NK-92 treated with Interleukin-12 subunit alpha and Interleukin-12 subunit beta, amount 100 ng/mL, for 24 hours (cell line): ENCODE measurements at places on chromosomes 6 and 20.

DNA sequence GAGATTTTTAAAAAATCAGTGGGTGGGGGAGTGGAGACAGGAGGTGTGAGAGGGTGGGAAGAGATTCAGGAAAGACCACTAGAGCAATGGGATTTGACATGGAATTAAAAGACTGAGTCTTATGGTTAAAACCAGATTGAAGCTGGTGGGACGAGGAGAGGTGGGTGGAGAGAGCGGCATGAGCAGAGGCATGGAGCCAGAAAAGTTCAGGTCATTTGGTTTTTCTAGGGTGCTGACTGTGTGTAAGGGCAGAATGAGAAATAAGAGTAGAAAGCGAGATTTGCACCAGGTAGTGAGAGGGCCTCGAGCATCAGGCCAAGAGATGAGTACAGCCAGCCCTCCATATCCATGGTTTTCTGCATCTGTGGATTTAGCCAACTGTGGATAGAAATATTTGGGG, 121.3 kb downstream of the TCP11 start:
- DNase-seq, result no peak

DNA sequence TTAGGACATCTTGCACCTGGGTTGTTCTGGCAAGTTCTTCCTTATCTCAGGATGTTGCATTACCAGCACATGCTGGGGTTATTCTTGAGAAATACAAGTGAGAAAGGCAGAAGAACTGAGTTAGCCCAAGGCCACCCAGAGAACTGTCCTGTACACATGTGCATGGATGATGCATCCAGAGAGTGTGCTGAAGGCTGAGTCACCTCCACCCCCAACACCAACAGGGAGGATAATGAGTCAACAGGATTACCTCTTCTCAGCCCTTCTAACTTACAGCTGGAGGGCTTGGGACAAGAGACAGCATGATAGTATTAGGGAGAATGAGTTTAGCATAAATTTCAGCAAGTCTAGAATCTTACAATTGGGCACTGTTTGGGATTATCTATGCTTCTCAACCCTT, 8.5 kb downstream of the SCGN start:
- DNase-seq, result no peak

GRCh38 chr20:4781211-4781610, 59.5 kb downstream of the PRND start:
- DNase-seq, result no peak

DNA sequence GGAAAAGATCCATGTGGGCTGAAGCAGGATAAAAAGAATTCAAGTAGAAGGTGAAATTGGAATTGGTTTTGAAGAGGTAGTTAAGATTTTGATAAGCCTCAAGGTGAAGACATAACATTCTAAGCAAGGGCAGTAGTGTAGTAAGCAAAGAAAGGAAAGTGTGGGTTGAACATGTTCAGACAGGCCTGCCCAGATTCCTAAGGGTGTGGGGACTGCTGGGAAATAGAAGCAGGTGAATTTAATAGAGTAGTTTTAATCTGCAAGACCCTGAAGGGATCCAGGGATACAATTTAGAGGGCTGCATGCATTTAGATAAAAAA, 19.1 kb downstream of the TAB2 start:
- no peak for DNase-seq

DNA sequence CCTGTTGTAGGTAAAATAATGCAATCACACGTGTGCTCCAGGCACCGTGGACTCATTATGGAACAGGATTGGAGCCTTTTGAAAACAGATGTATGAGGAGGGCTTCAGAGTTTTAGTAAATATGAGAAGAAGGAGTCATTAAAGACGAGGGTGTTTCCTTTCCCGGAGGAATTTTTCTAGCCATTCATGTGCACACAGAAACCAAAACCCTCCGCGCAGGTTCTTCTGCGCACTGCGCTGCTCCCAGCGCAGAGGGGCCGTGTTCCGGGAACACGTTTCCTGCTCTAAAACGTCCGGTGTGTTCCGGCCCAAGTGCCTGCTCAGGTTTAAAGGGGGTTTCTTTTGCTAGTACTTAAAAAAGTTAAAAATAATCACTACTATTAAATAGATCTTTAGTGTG, 11.6 kb downstream of the GPR31 start:
- DNase-seq, result no peak

GRCh38 chr6:134324141-134324540, 6.2 kb upstream of the SGK1 start:
- DNase-seq, result no peak

DNA sequence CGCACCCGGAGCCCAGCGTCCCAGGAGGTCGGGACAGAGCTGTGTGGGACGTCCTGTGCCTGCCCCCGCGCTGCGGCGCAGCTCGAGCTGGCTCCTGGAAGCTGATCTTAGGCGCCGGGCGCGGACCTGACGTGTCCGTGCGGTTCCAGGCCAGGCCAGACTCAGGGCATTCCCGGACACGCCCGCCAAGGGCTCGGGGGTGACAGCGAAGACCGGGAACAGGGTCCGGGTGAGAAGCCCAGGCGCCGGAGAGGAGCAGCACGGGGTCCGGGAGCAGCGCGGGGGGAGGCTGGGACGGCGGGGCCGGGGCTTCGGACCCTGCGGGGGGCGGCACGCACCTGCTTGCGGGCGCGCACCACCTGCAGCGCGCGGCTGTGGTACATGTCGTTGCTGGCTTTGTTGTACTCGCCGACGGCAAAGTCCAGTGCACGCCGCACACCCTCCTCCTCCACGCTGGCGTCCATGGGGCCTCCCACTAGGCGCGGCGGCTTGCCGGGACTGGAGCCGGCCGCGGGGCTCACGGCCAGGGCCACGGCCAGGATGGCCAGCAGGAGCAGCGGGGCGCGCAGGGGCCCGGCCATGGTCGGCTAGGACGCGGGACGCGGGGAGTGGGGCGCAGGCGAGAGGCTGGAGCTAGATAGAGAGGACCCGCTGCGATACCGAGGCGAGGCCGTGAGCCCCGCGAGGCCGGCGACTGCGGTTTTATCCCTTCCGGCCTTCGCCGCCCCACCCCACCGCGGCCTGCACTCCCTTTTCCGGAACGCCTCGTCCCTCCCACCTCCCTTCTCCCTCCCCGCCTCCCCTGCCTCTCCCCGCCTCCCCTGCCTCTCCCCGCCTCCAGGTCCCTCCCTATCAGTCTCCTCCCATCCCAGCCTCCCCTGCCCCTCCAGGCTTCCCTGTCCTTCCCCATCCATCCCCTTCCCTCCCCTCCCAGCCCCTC, at the start of gene CST3:
TSS of gene CST3 (minus strand) at position 674 of the 940 bp plus-strand sequence. CDS start at position 581, 93 bp downstream.
- no peak for DNase-seq

DNA sequence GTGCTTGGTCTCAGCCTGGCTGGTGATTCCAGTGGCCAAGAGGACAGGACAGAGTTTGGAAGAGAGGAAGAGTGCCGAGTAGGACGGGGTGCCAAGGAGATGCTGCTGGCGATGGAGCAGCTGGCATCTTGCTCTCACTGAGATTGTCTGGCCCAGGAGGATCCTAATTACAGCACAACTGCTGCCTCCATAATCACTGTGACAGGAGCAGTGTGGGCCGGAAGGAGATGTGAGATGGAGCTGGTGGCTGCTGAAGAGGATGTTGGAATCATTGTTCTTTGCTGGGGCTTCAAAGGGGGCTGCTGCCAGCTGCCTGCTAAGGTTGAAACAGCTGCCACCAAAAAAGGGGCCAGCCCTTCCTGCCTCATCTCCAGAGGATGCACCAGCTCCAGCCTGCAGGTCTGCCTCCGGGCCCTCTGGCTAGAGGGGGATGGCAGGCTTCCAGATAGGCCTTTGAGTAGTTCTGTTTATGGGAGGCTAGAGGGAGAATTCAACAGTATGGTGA, 214.4 kb downstream of the RNF144B start:
- DNase-seq, result no peak

GRCh38 chr6:120395330-120395729, 939.0 kb downstream of the TBC1D32 start:
- no peak for DNase-seq

DNA sequence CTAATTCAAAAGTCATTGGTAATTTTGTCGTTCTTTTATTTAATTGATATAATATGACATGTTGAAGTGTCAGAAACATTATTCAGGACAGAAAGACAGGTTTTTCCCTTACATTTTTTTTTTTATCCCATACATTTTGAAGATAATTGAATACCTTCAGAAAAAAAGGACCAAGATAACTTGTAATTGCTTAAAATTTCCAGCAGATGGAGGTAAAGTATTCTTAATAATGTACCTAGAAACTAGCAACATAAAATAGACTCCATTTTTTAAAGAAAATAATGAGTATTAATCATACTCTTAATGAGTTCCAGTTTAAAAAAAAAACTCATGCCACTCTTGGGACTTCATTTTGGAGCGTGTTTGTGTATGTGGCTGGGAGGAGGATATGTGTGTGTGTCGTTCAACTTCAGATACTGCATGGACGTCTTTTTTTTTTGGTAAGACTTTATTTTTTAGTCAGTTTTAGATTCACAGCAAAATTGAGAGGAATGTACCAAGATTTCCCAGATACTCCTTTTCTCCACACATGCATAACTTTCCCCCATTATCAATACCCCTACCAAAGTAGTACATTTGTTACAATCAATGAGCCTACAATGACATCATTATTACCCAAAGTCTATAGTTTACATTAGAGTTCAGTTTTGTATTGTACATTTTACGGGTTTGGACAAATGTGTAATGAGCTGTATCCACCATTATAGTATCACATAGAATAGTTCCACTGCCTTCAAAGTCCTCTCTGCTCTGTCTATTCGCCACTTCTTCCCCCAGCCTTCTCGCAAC, 79.4 kb downstream of the ROS1 start:
- no peak for DNase-seq

- DNase-seq, result no peak
Measured at GRCh38 chr6:87754828-87755227, 52.8 kb upstream of the AKIRIN2 start.

DNA sequence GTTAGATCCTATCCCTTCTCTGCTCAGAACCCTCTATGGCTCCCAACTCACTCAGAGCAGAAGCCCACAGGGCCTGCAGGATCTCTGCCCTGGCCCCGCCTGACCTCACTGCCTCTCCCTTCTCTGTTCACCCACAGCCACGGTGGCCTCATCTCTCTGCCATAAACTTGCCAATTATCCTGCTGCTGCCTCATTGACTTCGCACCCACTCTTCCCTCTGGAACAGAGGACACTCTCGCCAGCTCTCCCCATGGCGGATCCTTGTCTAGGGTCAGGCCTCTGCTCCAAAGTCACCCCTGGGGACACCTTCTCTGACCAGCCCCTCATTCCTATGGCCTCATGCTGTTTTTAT, 86.4 kb downstream of the CEBPB start:
- DNase-seq, result no peak

GRCh38 chr20:46078954-46079353, 10.8 kb downstream of the NCOA5 start:
- no peak for DNase-seq

DNA sequence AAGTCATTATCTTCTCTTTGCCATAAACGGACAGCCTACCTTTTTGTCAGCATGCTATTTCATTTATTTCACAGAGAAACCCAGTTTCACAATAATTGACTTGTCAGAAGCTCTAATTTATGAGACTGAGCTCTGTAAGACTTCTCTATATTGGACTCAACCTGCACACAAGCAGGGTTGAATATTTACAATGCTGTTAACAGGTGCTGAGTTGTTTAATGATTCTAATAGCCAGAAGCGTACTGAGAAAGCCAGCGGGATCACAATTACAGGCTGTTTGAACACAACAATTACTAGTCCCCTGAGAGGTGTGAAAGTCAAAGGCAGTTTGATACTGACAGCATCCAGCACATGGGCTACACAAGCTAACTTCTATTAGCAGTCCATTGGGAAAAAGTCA, 128.2 kb upstream of the SIM1 start:
- DNase-seq, result no peak

GRCh38 chr6:146544616-146545182, 1.1 kb downstream of the RAB32 start:
- DNase-seq, result no peak

DNA sequence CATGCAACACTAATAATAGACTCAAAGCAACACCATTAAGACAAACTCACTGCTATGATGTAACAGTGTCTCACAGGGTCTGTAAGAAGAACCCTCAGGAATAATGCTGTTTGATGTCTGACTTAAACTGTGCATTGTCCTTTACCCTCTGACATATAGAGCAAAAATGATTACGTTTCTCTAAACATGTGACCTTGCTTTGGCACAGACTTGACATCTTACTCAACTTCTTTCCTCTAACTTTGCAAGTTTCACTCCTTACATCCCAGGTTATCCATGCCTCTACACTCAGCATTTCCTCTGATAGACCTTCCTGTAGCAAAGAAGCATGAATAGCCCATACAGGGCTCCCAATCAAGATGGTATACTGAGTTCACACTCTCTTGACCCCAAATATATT, 252.7 kb downstream of the UST start:
- no peak for DNase-seq

DNA sequence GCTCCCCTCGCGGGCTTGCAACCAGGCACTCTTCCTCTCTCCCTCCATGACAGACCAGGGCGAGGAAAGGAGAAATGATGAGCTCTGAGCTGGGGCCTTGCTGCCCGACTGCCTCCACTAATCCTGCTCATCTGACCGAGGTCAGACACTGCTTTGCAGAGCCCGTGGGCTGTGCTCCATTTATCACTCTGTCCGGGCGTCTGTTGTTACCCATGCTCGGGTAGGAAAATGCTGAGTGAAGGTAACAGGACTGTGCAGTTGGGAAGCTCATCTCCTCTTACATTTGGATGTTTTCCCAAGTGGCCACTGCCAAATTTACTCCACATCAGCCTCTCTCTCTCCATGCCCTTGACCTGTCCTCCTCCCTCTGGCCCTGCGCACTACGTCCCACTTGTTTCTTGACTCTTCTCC, 14.6 kb downstream of the RPS6KA2 start:
- no peak for DNase-seq

DNA sequence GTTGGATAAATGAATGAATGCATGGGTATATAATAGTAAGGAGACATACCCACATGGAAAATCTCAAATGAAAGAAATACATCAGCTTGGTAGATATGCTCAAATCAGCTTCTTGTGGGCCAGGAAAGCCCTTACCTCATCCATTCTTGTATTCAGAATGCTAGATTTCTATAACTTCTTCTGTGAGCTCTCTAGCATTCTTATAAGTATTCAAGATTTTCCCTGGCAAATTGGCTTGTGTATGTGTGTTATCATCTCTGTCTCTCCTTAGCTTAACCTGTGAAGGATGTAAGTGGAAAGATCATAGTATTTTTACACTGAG, 100.8 kb downstream of the OR2B2 start:
- DNase-seq, result no peak

DNA sequence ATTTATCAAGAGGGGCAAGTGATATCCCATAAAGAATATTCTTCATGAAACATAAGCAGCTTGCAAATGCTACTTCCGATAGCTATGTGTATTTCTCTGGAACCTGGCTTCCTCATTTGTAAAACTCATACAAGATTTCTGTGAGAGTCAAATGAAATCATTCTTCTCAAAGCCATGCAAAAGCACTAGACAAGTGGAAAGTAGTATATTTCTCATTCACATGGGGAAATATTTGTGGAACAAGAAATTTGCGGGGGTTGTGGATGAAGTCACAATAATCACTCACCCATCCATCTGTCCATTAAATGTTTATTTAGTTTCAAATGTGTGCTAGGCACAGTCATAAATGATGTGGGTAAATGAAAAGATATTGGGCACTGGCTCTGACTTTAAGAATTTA, 150.5 kb downstream of the IPCEF1 start:
- DNase-seq, result no peak
